ENCODE measurements at places on chromosomes 12 and 14.

GRCh38 chr12:93621986-93622385 lies 49.5 kb downstream of the SOCS2 start:
- DNase-seq = no peak

DNA sequence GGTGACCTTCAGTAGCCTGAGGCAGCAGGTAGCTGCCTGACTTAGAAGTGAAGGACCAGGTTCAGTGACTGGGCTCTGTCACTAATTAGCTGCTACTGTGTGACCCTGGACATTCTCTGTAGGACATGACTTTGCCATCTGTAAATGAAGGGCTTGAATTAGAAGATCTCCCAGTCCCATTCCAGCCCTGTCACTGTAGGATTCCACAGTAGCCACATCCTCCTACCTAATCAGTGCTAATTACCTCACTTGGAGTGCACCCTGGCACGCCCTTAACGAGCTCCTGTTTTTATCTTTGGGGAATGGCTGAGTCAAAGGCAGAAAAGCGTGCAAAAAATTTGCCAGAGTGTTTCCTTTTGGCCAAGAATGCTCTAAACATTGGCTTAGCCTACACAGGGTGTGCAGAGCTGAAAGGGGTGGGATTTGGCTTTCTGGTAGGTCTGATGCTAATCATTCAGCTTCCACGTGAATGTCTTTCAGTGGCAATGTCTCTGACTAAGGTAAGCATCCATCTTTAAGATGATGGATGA lies 6.8 kb downstream of the NTF3 start:
- DNase-seq = no peak

GRCh38 chr12:106179086-106179485 lies 40.3 kb upstream of the NUAK1 start:
- no peak for DNase-seq

GRCh38 chr12:132138941-132139871 lies 4.9 kb downstream of the DDX51 start:
- DNase-seq = no peak

- DNase-seq = no peak
These were observed 13.0 kb downstream of the PLEKHG6 start for GRCh38 chr12:6323340-6323994.

DNA sequence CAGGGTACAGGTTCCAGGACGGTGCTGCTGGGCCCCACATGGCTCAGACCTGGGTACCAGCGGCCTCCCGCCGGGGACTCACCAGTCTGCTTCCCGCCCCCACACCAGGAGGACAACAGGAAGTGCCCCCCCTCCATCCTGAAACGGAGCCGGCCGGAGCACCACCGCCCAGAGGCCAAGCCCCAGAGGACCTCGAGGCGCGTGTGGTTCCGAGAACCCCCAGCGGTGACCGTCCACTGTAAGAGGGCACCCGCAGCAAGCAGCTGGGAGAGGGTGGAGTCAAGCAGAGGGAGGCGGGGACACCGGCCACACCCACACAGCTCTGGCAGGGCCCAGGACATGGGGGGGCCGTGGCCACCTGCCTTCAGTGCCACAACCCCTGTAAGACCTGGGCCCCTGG lies 8.1 kb downstream of the C14orf180 start:
- no peak for DNase-seq

DNA sequence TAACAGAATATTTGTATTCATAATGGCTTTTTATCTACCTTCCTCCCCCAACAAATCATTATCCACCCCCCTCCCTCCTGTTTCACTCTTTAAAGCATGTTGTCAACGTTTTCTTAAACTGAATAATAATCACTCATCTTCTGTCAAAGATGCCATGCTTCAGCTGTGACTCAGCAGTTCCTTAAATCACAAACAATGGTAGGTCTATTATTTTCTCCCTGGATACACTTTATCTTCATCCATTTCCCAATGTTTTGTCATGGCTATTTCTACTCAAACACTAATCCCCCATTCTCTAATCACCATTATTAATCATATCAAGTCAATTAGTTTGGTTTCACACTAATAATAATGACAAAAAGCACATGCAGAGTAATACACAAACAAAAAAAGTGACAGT lies 6.5 kb downstream of the CLEC12B start:
- DNase-seq = no peak

DNA sequence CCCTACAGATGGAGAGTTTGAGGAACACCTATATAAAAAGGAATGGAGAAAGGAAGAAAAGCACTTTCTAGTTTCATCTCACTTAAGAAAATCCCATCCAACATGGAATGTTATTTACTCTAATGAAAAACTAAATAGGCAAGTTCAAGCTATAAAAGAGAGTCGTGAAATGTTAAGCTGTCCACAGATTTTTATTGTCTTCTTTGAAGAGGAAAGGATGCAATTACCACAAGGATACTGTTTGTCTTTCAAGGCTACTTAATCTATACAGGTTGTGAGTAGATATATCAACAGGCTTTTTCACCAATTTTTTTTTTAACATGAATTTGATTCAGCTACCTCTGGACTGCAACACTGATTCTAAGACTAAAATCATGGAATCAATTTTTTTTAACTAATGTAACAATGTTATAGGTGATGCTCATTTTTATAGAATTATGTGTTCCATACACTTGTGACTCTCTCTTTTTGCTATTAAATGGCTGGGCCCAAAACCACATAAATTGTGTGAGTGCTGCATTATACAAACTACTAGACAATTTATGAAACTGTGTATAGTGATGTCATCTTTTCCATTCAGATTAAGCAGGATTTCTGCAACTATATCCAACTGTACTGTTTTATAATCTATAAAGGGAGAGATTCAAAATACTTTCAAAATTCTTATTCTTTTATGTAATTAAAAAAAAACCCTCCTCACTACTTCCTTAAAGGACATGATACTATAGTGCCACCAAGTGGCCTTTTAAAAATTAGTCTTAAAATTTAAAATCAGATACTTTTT lies 26.8 kb upstream of the BMAL2 start:
- no peak for DNase-seq

DNA sequence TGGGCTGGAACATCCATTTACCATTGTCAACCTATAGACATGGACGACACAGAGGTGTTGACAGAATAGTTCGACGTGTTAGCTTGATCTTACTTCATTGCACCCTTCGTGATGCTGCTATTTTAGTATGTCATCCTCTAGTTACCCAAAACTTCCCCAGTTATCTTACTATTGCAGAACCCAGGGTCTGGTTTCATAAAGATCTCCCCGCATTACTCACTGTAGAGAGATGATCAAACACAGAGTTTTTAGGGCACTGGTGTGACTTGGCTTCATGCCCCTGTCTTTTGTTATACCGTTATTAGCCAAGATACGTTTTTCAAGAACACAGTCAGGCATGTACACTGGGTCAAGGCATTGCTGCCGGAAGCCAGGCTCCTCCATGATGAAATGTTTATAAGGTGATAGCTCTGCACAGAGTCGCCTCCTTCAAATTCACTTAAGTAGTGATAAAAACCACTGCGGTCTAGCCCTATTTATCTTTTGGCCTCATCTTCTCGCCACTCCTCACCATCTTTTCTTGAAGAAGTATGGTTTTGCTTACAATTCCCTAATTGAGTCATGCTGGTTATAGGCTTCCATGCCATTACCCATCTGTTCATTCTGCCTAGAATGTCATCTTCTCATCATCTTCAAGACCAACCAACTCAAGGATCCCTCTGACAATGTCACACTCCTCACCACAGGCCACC lies 1127.9 kb downstream of the VRK1 start:
- no peak for DNase-seq
